ENCODE measurements at places on chromosomes 5 and 9.

GRCh38 chr5:27568811-27569210 is 530.4 kb upstream of the CDH9 start:
- DNase-seq = no peak

DNA sequence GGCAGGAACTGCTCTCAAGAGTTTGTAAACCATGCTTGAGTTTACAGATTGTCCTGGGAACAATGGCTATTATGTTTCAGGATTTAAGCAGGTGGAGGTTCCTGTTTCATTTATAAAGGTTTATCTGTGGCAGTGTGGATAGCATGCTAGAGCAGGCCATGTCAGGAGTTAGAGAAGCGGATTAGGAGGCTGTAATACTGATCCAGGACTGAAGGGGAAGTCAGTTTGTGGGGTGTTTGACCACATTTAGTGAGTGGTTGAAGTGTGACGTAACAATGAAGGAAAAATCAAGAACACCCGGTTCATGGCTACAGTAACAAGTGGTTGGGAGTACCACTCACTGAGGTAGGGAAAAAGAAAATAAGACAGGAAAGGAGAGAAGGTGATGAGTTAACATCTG is 299.0 kb downstream of the TLR4 start:
- no peak for DNase-seq

GRCh38 chr5:147759441-147759840 is 23.1 kb downstream of the JAKMIP2 start:
- no peak for DNase-seq

- DNase-seq = no peak
Measured at GRCh38 chr5:88924330-88924657, 41.3 kb upstream of the MEF2C start.

GRCh38 chr9:115364991-115365390 is 247.0 kb upstream of the TNC start:
- DNase-seq = no peak

GRCh38 chr9:78032730-78033457 is 1.3 kb upstream of the GNAQ start:
- no peak for DNase-seq

GRCh38 chr9:123678038-123678877 is 251.7 kb downstream of the DENND1A start:
- DNase-seq = no peak
